AG08395 (cell line): ENCODE measurements at places on chromosomes 1 and 21.

DNA sequence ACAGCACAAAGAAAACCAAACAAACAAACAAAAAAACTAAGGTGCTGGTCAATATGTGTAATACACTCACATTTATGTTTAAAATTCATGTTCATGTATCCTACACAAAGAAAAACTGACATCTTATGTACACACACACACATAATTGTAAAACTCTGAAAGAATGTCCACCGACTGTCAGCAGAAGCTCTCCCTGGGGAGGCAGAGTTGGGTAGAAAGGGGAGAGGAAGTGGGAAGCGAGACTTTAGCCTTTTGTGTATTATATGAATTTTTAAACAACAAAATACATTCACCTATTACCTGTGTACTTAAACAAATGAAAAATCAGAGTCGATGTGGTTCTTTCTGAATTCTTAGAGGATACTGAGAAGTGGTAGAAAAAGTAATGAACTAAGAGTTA is 88.3 kb downstream of the ABCA4 start:
- DNase-seq, result no peak

DNA sequence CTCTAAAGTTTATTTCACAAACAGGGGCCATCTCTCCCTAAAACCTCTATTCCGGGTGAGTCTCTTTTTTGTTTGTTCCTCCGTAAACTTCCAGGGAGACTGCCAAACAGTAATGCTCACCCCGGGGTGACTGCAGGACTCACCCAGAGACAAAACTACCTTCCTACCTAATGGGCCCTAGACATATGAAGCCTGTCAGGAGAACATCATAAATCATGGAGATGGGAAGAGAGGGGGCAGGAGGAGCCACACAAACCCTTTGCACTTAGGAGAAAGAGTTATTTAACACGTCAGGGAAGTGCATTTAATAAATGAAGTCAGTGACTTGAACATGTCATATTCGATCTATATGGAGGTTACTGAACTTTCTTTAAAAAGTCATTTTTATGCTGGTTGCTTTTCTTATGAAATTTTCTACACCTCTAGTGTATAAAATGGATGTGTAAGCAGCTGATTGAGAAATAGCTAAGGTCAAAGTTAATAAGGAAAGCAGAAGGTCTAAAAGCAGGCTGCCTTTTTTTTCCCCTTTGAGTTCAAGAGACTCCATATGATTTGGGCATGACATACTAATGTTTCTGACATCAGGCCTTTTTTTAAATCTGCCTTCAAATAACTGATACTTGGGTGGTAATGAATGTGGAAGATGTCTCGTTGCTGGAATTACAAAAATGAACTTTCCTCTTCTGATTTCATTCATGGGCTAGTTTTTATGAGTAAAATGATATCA is 286.9 kb upstream of the USP25 start:
- DNase-seq, result no peak

GRCh38 chr1:78536427-78536826 is 45.7 kb downstream of the PTGFR start:
- DNase-seq, result peak; percentile 29

- DNase-seq, result no peak
These were observed 48.4 kb downstream of the HENMT1 start for GRCh38 chr1:108612496-108612895.

GRCh38 chr1:66439031-66439740 is 94.8 kb upstream of the SGIP1 start:
- no peak for DNase-seq

GRCh38 chr1:23394181-23394580 is 24.5 kb upstream of the ZNF436 start:
- DNase-seq, result peak; percentile 61

DNA sequence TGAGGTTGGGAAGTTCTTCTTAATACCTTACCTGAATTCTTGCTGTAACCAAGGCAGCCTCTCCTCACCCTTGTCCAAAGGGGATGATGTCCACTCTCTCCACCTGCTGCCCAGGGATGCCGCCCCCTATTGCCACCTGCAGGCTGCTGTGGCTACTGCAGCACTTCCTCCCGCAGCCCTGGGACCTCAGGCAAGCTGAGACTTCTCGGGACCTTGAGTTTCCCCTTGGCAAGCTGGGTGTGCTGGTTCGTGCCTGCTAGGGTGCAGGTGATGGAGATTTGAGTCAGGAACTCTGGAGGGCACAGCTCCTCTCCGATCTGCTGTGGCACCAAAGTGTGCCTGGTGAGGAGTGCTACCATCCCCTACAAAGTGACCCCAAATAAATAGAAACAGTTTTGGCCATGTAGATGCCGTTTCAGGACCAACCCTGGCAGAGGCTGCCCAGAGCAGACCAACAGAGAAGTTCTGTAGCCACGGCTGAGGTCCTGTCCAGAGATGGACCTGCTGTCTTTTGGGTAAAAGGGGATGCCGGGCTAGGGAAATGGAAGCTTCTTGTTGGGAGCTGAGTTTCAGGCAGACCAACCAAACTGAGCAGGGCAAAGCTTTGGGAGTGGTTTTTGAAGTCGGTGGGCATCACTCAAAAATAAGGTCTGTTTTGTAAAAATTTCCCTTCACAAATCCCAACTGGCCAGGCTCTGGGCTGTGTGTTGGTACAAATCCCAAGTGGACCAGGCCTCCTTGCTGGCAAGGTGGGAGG is 31.7 kb downstream of the RUNX3 start:
- peak; percentile 84 for DNase-seq

- peak; percentile 61 for DNase-seq
These were observed 39.1 kb downstream of the IFI44 start for GRCh38 chr1:78688697-78689096.

DNA sequence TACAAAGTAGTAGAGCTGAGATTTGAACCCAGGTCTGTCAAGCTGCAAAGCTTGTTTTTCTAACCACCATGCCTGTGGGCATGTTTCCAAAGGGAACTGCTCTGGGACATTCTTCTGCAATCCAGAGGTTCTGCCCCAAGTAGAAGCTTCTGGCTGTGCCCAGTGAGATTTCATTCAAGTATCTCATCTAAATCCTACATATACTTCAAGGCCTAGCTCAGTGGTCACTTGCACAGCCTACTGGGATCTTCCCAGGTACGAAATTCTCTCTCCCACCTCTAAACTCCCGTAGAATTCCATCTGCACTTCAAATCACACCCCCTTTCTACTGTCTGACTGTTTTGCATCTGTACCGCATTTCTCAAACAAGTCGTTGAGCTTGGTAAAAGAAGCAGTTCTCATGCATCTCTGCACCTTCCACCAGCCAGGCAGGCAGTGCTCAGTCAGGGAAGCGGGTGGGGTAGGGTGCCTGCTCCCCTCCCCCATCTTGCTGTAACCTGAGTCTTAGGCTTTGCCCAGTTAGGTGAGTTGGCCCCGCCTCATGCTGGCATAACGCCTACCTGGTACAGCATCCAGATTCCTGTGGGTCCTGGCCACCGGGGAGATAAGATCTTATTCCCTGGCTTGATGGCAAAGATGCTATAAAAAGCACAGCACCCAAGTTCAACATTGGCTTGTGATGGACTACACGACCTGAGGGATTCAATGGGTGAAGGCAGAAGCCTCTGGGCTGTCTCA is 13.5 kb downstream of the SLC9A1 start:
- DNase-seq, result no peak
